NCI-H2171 treated with DMSO at 0.1 percent for 48 hours (cell line): ENCODE measurements at places on chromosomes 12 and 14.

- DNase-seq: no peak
Measured at GRCh38 chr12:84502180-84502860, 410.3 kb downstream of the SLC6A15 start.

DNA sequence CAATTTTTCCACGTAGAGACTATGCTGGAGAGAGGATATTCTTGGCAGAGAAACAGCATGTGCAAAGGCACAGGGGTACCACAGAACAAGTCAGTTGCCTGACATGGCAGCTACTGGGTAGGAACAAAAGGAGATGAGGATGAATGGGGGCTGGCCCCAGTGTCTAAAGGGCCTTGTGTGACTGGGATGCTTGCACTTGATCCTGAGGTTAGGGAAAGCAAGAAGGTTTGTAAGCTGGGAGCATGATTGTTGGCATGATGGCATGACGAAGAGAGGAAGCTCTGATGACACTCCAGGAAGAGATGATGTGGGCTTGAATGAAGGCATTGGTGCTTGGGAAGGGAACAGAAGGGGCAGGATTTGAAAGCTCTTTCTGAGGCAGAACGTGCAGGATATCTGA, 139.1 kb downstream of the ZFP36L1 start:
- no peak for DNase-seq

DNA sequence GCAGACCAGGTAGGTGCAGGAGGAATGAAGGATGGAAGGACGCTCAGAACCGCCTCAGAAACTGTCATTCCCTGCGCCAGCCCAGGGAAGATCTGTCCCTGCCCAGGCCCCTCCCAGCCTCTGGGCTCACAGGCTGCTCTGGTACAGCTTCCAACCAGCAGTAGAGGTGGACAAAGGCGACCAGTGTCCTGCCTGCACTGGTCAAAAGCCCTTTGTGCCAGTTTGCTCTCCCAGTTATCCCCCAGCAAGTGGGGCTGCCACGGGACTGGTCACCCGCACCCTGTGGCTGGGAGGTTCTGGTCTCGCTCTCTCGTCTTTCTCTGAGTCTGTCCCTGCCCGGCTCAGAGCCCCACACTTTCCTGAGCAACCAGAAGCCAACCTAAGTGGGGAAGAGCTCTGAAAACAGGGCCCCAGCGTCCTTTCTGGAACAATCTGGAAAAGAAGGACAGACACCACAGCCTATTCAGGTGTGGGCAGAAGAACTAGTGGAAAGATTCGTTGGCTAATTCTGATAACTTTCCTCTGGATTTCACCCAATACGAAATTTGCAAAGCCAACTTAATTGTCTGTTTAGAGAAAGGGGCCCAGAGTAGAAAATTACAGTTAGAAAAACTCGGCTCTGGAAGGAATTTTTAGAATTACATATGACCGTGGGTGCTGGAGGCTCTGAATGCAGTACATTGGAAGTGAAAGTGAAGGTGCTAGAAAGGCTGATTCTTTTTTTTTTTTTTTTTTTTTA, 21.7 kb downstream of the SNRNP35 start:
- DNase-seq: no peak

- peak; percentile 8 for DNase-seq
Measured at GRCh38 chr12:49811136-49811535, 17.1 kb downstream of the NCKAP5L start.

DNA sequence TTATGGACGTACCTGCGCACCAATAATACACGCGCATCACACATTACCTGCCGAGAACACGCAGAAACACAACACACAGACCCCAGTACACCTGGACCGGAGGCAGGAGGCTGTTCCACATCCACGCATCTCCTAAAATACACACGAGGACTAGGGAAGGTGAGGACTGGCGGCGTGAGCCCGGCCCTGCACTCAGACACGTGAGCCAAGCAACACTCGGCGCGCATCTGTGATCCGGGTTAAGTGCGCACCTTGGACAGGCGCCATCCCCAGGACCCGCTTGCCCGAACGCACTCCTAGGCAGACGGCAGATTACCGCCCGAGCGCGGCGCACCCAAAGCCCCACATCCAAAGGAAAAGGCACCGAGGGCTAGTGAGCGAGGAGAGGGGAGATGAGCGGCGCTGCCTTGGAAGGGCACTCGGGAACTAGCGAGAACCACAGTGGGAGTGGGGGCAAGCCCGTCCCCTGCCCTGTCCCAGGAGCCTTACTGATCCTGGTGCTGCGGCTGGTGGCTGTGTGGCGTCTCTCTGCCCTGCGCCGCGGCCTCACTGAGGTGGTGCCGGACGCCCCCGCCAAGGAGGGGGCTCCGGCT, 417 bp downstream of the GLS2 start:
- DNase-seq: peak; percentile 71

DNA sequence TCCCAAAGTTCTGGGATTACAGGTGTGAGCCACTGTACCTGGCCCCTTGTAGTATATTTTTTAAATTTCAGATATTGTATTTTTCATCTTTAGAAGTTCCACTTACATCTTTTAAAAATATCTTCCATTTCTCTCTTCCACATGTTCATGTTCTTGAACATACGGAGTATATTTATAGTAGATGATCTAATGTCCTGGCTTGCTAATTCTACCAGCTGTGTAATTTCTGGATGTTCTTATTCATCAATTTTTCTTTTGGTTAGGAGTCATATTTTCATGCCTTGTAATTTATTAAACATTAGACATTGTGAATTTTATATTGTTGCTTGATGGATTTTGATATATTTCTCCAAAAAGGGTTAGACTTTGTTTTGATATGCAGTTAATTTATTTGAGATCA, 30.8 kb downstream of the NTN4 start:
- DNase-seq: no peak
